ENCODE measurements at places on chromosomes 4 and X.
A peak's percentile ranks its signal among the peaks of the same experiment; 100 is the strongest.

GRCh38 chr4:140635606-140636005 lies 66.8 kb upstream of the UCP1 start:
- DNase-seq, result no peak

GRCh38 chr4:105686571-105686970 lies 21.9 kb downstream of the INTS12 start:
- no peak for DNase-seq

DNA sequence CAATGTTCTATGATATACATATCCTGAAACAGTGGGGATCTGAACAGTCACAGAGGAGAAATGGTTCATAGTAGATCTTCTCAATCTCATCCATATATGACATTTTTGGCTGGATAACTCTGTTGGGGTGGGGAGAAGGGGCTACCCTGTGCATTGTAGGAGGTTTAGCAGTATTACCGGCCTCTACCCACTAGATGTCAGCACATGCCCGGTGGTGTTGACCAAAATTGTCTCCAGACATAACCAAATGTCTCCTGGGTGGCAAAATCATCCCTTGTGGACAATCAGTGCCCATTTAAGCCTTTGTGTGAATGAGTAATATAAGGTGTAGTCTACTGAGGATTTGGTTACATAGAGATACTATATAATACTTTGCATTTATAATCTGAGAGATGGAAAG lies 89.9 kb downstream of the PLS3 start:
- peak; percentile 35 for DNase-seq

DNA sequence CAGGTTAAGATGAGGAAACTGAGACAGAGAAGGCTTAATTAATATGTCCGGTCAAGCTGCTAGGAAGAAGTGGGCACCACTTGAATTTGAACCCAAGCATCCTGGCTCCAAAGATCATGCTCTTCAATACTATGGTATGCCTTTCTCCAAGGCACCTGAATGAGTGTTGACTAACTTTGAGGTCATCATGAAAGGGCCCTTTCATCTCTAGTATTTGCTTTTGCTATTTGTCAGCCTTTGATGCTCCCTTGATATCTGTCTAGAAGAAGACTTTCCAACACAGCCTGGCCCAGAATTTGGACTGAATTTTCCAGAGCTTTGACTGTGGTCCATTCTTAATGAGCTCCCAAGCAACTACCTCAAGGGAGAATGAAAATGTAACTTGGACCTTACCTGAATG lies 179.1 kb upstream of the DKK2 start:
- DNase-seq, result no peak

DNA sequence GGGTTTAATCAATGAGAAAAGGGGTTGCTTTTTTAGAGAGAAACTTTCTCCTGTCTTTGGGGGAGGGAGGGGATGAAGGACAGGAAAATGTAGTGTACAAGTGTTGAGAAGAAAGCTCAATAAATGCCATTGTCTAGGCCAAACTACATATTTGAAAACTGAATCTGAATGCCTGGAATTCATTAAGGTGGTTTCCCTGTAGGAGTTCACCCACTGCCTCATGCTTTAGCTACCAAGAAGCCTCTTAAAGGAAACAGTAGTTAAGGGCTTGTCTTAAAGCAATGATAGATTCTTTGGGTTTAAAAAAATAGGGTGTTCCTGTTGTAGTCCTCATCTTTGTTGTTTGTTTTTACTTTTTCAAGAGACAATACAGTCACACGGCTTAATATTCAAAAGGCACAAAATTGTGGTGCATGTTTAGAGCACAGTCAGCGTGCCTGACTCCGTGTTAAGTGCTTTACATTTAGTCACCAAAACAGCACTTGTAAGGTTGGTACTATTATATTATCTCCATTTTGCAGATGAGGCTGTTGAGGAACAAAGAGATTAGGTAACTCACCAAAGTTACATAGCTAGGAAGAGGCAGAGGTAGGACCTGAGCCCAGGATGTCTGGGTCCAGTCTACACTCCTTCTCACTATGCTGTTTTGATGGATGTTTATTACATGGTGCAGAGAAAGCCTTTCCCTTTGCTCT lies 46.0 kb downstream of the FNIP2 start:
- no peak for DNase-seq

GRCh38 chrX:8278557-8278956 lies 107.5 kb upstream of the VCX2 start:
- DNase-seq, result no peak

- no peak for DNase-seq
These were observed 276.4 kb upstream of the BOD1L1 start for GRCh38 chr4:13903901-13904300.

- no peak for DNase-seq
These were observed 196.9 kb upstream of the BANK1 start for GRCh38 chr4:101593666-101594065.

GRCh38 chr4:40283968-40284367 lies 51.2 kb upstream of the CHRNA9 start:
- DNase-seq, result peak; percentile 94

DNA sequence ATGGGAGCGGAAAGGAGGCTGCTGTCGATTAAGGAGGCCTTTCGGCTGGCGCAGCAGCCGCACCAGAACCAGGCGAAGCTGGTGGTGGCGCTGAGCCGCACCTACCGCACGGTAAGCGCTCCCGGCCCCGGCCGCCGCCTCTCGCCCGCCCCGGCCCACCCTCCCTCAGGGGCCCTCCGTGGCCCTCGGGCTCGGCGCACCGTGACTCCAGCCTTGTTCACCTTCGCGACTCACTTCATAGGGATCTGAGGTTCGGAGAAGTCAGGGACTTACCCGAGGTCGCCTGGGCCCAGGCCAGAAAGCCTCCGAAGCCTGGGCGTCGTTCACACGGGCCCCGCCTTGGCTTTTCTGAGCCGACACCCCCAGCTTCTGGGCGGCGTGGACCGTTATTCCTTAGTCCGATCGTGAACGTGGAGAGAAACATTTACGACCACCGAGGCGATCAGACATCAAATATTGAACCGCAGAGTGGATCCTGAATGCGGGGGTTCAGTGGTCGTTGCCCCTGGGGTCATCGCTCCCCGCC lies 362 bp downstream of the NCAPG start:
- peak; percentile 30 for DNase-seq

DNA sequence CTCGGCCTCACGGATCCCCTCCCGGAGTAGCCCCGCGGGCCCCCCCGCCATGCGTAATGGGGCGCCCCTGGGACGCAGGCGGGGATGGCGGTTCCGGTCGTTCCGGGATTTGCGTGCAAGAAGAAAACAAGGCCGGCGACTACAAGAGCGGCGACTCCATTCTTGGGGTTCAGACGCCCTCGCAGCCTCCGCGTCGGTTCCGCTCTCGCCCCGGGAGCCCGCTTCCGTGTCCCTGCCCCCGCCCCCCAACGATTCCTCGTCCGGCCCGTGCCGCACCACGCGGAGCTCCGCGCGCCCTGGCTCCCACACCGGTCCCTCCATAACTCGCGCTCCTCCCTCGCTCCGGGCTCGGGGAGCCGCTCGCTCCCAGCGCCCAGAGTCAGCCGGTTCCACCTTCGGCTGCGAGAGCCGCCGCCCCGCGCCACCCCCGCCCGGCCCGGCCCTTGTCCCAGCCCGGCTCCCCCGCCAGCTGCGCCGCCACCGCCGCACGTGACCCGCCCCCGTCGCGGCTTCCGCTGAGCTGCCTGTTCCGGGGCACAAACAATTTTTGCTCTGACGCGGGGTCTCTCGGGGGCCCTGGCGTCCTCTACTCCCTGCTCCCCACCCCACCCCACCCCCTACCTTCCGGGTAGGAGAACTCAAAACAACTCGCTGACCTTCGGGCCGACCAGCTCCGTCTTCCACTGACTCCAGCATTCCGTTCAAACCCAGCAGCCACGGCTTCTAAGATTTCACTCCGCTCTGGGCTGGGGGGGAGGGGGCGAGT lies 78.8 kb upstream of the BCOR start:
- peak; percentile 73 for DNase-seq

DNA sequence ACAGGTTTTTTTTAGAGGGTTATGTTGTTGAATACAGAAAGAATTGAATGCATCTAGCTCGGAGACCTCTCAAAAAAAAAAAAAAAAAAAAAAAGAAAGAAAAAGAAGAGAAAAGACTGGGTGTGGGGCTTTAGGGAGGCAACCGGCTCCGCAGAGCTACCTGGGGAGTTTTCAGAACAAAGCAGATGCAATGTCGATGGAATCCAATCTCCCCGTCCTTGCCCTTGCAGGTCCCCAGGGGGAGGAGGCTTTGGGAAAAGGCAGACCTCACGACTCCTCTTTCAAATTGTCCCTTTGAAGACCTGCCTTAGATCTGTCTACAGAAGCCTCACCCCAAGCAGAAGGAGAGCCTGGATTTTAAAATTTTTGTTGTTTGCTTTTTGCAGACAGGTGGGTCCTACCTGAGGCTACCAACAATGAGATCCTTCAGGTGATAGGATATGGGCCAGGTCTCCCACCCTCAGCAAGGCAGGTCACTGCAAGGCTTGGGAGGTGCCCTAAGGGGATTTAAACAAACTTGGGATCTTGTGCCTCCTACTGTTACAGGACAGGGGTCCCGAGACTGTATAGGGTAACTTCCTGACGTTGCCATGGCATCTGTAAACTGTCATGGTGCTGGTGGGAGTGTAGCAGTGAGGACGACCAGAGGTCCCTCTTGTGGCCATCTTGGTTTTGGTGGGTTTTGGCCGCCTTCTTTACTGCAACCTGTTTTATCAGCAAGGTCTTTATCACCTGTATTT lies 75.2 kb upstream of the PRKX start:
- peak; percentile 22 for DNase-seq

GRCh38 chr4:78552389-78553042 lies 946 bp downstream of the ANXA3 start:
- DNase-seq, result no peak

DNA sequence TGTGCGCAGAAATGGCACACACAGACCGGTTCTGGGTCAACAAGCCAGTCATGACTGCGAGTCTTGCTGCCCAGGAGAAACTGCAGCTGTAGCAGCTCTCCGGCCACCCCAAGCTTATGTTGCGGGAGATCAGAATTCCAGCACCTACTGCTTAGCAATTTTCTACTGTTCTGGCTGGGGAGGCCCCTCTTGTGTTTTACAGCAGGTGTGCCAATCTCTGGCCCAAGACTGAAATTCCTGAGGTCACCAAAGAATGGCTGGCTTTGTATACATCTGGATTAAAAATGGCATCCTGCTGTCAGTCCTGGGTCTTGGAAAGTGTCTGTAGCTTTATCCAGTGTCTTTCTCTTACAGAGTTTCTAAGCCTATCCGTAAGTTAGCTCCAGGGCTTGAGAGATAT lies 68.9 kb upstream of the TRAM1L1 start:
- DNase-seq, result no peak
